ENCODE measurements at places on chromosomes 4 and X.

- DNase-seq, result no peak
Observed at GRCh38 chrX:12610079-12610478, 181.1 kb upstream of the PRPS2 start.

DNA sequence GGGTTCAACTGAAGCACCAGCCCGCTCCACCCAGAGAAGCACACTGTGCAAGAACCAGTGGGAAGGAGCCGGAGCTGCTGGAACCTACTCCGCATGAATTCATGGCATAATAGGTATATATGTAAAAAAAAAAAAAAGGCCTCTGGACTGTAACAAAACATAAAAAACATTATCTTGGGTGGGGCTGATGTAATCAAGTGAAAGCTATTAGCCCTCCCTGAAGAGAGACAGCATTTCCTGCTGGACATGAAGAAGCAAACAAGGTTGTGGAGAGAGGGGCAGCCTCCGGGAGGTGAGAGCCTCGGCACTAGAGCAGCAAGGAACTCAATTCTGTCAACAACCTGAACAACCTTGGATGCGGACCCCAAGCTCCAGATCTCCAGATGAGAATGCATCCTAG lies 50.7 kb downstream of the PLAC1 start:
- DNase-seq, result no peak

DNA sequence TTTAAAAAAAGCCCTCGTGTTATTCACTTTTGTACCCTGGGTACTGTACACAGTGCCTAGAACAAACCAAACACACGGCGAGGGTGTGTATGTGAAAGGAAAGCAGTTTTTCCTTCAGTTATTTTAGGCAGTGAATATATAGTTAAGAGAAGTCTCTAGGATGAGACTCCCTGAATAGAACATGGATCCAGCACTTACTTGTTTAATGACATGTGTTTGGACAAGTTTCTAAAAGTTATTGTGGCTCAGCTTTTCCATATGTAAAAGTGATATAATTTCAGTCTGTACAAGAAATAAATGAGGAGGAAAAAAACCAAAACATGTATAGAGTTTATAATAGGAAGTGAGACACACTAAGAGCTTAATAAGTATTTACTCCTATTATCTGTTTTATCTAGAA lies 273.2 kb downstream of the ADGRL3 start:
- no peak for DNase-seq

GRCh38 chrX:123731258-123731986 lies 1.4 kb downstream of the THOC2 start:
- DNase-seq, result no peak

- DNase-seq, result no peak
Observed at GRCh38 chr4:24764345-24764744, 31.0 kb upstream of the SOD3 start.

GRCh38 chrX:44003975-44004374 lies 30.8 kb upstream of the NDP start:
- DNase-seq, result no peak

DNA sequence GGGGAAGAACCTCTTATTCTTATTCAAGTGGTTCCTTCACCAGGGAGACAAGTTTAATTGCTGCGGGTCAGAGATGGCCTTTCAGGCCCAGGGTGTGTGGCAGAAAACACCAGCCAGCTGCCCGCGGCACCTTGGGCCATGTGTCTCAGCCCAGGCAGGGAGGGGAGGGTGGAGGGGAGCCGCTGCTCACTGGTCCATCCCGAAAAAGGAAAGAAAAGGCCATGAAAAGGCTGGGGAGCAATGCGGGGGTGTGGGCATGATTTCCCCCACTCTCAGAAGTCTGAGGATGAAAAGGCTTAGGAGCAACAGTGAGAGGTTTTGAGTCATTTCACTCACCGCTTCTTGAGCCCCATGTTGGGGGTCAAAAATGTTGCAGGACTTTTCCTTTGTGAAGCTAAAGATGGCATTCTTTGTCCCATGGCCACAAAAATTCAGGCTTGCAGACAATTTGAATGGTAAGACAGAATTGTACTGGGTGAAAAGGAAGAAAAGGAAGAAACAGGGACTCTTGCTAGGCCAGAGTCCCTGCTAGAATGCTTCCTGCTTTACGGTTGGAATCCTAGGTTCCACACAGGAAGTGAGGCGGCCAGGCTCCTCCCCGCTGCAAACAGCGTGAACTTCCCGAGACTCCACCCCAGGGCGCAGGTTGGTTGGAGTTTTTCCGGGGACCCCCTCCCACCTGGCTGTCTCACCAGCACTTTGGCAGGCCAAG lies 17.4 kb upstream of the FAM47E start:
- no peak for DNase-seq

DNA sequence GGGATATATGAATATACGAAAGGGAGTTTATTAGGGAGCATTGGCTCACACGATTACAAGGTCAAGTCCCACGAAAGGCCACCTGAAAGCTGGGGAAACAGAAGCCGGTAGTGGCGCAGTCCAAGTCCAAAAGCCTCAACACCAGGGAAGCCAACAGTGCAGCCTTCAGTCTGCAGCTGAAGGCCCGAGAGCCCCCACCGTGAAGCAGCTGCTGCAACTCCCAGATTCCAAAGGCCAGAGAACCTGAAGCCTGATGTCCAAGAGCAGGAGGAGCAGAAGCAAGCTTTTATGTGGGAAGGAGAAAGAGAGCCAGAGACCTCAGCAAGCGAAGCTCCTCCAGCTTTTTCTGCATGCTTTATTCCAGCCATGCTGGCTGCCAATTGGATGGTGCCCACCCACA lies 275.8 kb downstream of the PTTG2 start:
- no peak for DNase-seq

- no peak for DNase-seq
Observed at GRCh38 chr4:115315182-115315581, 201.8 kb upstream of the NDST4 start.

GRCh38 chrX:103293118-103293517 lies 16.6 kb upstream of the TCEAL5 start:
- no peak for DNase-seq

- no peak for DNase-seq
Observed at GRCh38 chr4:131084997-131085396, 1989.0 kb downstream of the C4orf33 start.

- DNase-seq, result no peak
Observed at GRCh38 chrX:106862972-106863688, 40.0 kb downstream of the RIPPLY1 start.

GRCh38 chr4:182730791-182731190 lies 186.4 kb downstream of the DCTD start:
- no peak for DNase-seq

DNA sequence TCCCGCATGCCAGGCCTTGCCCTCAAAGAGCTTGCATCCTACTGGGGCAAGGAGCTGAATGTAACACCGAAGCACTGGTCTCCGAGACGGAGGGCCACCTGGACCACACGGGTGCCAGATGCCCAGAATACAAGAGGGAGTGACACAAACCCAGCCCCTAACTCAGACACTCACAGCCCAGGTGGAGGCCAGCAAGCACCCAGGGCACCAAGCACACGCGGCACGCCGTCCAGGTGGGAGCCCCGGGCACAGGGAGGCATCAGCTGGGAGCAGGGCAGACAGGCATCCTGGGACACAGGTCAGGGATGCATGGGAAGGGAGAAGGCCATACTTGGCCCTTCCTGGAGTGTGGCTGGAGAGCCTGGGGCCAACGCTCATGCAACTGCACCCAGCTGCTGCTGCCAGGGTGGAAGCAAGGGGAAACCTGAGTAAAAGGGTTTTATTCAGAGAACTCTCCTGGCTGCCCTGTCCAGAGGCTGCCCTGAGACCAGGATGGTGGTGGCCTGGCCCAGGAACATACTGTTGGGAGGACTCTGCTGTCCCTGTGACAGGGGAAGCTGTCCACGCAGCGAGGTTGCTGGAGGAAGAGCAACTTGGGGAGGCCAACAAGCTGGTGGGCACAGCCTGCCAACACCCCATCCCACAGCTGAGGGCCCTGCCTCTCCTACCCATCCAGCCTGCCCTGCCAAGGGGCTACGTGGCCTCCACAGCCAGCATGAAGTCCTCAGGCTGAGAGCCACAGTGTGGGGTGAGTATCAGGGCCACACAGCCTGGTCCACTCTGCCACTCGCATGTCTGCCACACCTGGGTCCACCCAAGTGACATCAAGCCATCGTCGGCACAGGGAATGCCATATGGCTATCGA lies 22.2 kb upstream of the PPP2R2C start:
- DNase-seq, result no peak

DNA sequence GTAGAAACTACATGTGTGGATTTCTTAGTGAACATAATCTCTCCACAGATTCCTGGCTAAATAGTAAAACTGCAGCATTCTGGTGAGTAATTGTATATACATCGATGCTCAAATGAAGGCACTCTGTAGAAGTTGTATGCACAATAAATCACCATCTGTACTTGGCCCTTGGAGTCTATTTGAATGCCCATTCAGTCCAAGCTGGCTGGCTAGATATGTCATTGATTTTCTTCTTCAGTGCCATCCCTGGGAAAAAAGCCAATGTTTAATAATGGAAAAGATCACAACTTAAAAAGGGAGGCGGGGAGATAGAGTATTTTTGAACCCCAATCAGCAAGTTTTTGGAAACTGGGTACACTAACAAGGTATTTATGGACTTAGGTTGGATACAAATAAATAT lies 381.0 kb upstream of the TEX13C start:
- DNase-seq, result no peak

GRCh38 chr4:114077610-114078009 lies 98.2 kb upstream of the ARSJ start:
- DNase-seq, result no peak

DNA sequence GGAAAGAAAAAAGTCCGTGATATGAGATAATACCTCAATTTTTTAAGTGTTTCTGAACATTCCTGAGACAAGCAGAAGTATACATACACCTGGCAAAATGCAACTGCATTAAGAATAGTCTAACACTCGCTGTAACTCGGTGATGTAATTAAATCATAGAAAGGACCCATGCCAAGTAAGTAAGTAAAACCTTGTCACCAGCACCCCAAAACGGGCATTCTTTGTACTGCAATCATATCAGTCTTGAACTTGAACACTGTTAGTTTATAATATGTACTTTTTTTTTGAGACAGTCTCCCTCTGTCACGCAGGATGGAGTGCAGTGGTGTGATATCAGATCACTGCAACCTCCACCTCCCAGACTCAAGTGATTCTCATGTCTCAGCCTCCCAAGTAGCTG lies 47.4 kb downstream of the SMIM14 start:
- peak; percentile 7 for DNase-seq

- no peak for DNase-seq
Observed at GRCh38 chr4:76066546-76066945, 8.0 kb upstream of the ART3 start.

GRCh38 chr4:186536285-186536684 lies 19.1 kb downstream of the MTNR1A start:
- DNase-seq, result no peak

DNA sequence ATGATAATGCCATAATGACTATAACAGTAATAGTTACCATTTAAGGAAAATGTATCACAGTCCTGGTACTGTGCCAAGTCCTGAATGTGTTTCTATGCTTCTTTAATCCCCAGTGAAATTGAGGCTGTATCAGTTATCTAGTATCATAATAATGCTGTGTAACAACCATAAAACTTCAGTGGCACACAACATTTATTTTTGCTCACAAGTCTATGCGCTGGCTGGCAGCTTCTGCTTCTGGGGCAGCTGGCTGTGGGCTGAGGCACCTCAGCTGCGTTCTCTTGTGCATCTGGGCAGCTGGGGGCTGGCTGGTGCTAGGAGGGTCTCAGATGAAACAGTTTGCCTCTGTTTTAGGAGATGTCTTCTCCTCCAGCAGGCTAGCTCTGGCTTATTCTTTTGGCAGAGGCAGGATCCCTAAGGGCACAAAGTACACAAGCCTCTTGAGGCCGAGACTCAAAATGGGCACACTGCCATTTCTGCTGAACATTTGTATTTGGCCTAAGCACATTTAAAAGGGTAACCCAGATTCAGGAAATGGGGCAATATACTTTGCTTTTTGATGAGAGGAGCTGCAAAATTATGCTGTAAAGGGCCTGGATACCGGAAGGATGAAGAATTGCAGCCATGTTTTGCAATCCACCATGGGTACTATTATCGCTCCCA lies 62.6 kb upstream of the DHX15 start:
- no peak for DNase-seq

DNA sequence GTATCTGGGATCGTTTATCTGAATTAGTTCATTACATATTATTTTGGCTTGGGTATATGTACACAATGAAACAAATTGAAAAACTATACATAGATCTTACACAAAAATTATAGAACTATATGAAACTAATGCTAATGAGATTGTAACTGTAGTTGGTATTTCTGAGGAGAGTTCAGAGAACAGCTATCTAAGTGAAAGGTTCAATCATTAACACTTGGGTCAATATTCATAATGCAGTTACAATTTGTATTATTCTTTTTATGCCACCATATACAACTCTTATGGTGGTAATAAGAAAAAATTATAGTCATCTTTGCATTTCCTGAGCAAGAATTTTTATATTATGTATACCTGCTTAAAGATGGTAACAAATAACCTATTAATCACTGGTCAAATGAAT lies 461.0 kb downstream of the GRXCR1 start:
- DNase-seq, result no peak

DNA sequence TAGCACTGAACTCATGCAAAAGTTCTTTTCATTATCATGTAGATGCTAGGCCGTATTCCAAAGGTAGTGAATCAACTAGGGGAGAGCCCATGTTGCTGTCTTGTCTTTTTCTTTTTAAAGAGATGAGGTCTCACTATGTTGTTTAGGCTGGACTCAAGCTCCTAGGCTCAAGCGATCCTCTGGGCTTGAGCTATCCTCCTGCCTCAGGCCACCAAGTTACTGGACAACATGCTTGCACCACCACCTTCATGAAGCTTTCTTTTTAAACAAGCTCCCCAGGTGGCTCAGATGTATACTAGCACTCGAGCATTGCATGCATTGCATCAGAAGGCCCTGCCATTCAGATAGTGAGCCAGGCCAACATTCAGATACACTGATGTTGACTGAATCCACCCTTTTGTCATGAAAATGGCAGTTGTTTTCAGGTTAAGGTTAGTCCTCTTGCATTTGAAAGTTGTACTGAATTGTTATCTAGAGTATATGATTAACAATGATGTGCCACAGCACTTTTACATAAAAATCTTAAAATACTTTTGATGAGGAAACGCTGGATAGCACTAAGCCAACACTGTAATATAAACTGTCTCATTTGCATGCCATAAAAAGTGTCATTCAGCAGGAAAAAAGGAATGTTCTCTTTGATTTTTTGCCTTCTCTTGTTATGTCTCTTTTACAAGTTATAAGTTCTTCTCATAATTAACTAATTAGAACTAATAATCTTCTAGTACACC lies 76.7 kb downstream of the FNIP2 start:
- no peak for DNase-seq

- DNase-seq, result no peak
Observed at GRCh38 chrX:11264925-11265324, 28.3 kb upstream of the AMELX start.

- DNase-seq, result no peak
Observed at GRCh38 chr4:173505924-173506518, 24.0 kb downstream of the HAND2 start.

DNA sequence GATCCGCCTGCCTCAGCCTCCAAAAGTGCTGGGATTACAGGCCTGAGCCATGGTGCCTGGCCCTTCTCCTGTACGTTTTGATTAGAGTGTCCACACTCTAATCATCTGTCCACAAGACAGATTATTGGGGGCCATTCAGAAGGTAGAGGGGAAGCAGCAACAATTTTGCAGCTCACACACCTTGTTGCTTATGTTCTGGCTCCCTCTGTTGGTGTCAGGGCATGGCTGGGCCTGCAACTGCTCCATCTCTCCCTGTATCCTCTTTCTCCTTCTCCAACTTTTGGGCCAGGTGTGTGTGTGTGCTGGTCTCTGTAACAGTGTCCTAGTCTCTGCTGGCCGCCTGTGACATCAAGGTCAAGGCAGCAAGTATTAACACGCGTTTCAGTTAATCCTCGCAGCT lies 125.5 kb upstream of the MBNL3 start:
- DNase-seq, result no peak
